ENCODE measurements at places on chromosomes 13 and 19. TPM values are rescaled to one million over a fixed set of nuclear protein-coding genes. Genes with fewer than 3 reads are reported as not detected.

C1QTNF9B gene
- not detected for total RNA-seq

ICAM4 gene
- total RNA-seq: 0.16 TPM

VAV1 gene
- 2.5 TPM for total RNA-seq

DNA sequence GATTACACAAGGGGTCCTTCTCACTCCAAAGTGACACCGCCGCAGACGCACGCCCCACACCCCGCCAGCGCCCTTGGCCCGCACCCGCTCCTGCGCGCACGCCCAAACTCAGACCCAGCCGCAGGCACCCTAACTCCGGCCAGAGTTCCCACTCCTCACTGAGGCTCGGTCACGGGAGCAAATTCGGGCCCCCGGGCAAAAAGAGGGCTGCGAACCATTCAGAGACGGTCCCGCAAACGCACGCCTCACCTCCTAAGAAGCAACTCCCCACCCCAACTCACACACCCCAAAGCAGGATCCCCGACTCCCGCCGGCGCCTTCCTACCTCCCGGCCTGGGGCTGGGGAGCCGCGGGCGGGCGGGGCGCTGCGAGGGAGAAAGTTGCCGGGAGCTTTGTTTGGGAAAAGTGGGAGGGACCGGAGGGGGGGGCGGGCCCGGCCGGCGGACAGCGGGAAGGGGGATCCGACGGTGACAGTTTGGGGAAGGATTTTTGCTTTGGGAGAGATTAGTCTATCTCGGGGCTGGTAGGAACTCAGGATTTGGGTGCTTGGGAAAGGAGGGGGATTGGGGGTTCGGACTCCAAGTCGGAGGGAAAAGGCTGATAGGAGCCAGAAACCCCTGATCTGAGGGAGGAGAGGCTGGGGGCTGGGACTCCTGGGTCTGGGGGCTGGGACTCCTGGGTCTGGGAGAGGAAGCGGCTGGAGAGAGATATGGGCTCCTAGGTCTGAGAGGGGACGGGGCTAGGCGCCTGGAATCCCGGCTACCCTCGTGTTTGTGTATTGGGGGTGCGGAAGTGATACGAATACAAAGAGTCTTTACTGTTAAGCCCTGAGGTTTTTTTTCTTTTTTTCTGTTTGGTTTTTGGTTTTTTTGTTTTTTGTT is at the start of gene TEAD2:
Gene TEAD2, minus strand, starts transcription at position 369 of the 881 bp plus-strand sequence. CDS start 2,341 bp downstream, outside the sequence.
- DNase-seq: no peak

- no peak for DNase-seq
Observed at GRCh38 chr19:7856109-7856591, 18.0 kb downstream of the PRR36 start.
